NCI-H1048 (cell line): ENCODE measurements at places on chromosomes 6 and 20.

- DNase-seq, result no peak
Observed at GRCh38 chr20:44018942-44019637, 104.4 kb downstream of the TOX2 start.

DNA sequence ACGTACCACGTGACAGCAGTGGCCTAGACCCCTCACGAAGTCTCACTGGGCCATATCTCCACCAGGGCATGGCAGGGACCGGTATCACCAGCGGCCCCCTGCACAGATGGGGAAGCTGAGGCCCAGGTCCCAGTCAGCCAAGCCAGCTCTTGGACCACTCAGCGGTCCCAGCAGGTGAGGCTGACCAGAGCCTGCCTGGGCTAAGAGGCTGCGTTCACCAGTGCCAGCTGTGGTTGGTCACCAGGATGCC lies 2.6 kb upstream of the MRGBP start:
- DNase-seq, result no peak

- no peak for DNase-seq
Observed at GRCh38 chr6:45857827-45858226, 157.8 kb downstream of the CLIC5 start.

DNA sequence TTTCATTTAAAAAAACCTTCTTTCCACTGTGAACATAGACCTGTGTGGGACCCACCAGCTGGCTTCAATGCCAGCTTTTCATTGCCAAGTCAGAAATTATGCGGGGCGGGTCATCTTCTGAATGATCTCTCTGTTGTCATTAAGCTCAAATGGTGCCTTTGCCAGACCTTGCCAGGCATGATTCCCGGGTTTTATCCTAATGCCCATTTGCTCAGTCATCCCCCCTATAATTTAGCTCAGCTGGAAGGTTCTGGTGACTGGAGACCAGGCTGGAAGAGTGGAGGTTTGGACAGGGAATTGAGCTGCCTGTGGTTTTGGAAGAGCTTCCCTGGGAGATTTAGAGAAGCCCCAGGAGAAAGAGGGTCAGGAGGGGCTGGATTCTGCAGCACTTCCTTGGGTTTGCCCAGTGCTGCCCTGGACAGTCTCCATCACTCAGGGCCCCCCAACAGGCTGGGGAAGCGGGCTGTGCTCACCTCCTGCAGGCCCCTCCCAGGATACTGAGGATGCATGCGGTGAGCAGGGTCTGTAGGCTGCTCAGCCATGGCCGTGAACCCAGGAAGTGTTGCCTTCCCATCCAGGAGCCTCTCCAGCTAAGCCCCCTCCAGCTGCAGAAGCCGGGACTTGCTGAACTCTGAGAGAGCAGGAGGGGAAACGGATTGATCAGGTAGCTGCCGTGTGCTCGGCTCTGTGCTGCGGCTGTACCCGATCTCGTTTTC lies 273.0 kb downstream of the CDH4 start:
- no peak for DNase-seq

GRCh38 chr6:166497087-166497899 lies 89.2 kb downstream of the RAMACL start:
- DNase-seq, result no peak

- DNase-seq, result no peak
Observed at GRCh38 chr20:60483371-60483770, 525.1 kb downstream of the CDH26 start.

- no peak for DNase-seq
Observed at GRCh38 chr6:99416892-99417767, 8.0 kb downstream of the PNISR start.

GRCh38 chr6:112743323-112743722 lies 396.2 kb downstream of the RFPL4B start:
- no peak for DNase-seq

GRCh38 chr20:1761116-1761515 lies 103.5 kb upstream of the SIRPG start:
- no peak for DNase-seq

DNA sequence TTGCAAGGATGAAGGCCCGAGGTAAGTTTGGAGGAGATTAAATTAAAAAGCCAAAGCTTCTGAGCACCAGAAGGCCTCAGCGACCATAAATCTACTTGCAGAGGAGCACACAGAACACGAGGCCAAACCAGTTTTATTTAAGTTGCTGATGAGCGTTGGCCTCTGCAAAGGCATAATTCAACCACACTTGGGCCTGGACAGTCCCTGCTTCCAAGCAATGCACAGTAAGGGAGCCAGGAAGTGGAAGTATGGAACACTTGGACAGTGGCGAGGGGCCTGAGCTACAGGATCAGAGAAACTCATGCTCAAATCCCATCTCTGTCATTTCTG lies 92.8 kb downstream of the PTPRT start:
- no peak for DNase-seq
